Left lobe of liver (tissue), 2 donors: ENCODE measurements at places on chromosomes 6 and 20. TPM values are rescaled to one million over a fixed set of nuclear protein-coding genes. Genes with fewer than 3 reads are reported as not detected.

DNA sequence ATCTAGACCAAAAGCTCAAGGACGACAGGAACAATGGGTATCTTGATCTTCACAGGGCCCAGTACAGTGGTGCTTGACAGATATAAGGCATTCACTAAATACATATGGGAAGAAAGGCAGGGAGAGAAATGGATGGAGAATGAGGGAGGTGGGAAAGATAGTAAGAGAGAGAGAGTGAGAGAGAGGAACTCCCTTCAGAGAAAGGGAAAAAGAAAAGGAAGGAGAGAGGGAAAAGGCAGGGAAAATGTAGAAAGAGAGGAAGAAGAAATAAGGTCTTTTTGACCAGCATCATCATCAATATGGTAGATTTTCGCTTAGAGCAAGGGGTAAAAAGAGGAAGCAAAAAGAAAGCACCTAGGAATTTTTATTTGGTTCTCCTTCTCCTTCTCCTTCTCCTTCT is 760 bp upstream of the ANKRD66 start:
- DNase-seq = no peak

DNA sequence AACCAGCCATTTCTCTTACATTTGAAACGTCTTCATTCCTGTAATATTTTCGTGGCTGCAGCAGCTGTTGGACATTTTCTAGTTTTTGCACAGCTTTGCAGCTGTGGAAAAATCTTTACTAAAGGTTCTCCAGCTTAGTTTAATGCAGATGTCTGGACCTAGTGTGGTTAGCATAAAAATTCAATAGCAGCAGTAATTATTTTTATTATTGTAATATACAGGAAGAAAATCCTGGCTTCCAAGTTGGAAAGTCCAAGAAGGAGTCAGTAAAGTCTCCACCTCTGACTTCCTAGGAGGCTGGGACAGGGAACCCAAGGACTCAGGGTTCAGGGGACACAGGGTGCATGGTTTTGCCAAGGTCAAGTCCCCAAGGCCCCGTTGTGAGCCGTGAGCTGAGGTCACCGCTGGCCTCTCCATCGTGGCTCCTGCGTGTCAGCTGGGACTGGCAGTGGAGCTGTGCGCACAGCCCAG is 230.6 kb downstream of the FNDC1 start:
- DNase-seq = no peak

DNA sequence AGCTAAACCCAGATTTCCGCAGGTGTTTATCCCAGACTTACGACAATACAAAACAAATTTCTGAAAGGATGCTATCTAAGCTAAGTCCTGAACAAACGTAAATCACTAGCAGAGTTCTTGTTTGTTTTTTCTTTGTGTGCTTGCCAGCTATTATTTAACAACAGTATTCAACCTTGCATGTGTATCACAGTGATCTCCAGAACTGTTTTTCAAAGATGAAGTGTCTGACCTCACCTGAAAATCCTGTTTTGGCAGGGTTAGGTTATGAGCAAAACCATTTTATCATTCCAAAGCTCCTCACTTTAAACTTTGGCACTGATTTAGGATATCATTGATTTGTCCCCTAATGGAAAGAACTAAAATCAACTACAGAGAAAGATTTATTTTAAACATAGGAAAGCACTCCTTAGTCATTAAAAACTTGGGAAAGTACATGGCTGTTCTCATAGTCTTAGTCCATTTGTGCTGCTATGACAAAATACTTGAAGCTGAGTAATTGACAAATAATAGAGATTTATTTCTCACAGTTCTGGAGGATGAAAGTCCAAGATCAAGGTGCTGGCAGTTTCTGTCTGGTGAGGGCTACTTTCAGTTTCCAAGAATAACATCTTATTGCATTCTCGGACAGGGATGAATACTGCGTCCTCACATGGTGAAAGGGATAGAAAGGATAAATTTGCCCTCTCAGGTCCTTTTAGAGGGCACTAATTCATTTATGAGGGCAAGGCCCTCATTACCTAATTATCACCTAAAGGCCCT is 20.8 kb upstream of the BMP5 start:
- no peak for DNase-seq

DNA sequence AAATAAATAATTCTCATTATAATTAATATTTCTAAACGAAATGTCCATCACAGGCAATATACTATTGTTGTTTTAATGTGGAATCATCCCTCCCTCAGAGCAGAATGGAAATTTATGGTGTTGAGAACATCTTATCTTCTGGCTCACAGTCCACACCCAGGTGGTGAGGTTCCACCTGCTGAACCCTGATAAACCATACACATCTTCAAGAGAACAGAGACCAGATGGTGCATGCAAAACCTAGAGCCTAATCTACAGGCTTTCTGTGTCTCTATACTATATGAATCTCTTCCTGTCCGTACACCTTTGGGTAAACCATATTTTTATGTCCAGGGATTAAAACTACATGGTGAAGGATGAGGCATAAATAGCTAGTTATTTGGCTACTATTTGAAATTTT is 52.3 kb upstream of the UFL1 start:
- DNase-seq = no peak

DNA sequence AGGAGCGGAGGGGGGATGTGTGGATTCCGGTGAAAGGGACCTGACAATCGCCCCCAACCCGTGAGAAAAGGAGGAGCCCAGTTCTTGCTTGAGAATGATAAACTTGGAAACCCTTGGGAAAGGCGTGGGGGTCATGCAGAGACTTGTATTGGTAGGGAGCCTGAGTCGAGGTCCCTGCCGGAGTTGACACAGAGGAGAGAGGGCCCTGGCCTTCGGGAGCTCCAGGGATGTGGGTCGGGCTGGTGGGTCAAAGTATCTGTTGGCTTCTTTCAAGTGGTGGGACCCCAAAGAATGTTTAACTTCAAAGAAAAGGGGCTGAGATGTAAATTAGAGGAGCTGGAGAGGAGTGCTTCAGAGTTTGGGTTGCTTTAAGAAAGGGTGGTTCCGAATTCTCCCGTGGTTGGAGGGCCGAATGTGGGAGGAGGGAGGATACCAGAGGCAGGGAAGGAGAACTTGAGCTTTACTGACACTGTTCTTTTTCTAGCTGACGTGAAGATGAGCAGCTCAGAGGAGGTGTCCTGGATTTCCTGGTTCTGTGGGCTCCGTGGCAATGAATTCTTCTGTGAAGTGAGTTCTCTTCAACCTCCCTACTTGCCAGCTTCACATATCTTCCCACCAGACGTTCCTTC is 571 bp downstream of the CSNK2B start:
- no peak for DNase-seq

- no peak for DNase-seq
Observed at GRCh38 chr20:31718952-31719643, 3.6 kb downstream of the BCL2L1 start.

GRCh38 chr6:156181506-156181905 is 595.7 kb upstream of the ARID1B start:
- no peak for DNase-seq

GRCh38 chr6:91161246-91161645 is 574.4 kb upstream of the MAP3K7 start:
- no peak for DNase-seq

- DNase-seq = no peak
Observed at GRCh38 chr20:18395544-18395943, 71.3 kb downstream of the DZANK1 start.

GRCh38 chr6:149236589-149236988 is 80.9 kb upstream of the TAB2 start:
- DNase-seq = no peak

- no peak for DNase-seq
Observed at GRCh38 chr20:31868853-31869672, 1.3 kb downstream of the DUSP15 start.

PNRC1 gene
- 58.2 TPM for total RNA-seq

HLA-C gene
- total RNA-seq = 397 TPM

TFB1M gene
- 22.2 TPM for total RNA-seq

EPPIN gene
- total RNA-seq = not detected

STMND1 gene
- total RNA-seq = not detected

HAO1 gene
- 224 TPM for total RNA-seq
